ENCODE measurements at places on chromosomes 5 and 9.

GRCh38 chr5:132754111-132754510 is 6.9 kb downstream of the CCNI2 start:
- DNase-seq: no peak

- DNase-seq: no peak
These were observed 62.2 kb upstream of the IL33 start for GRCh38 chr9:6153425-6153824.

DNA sequence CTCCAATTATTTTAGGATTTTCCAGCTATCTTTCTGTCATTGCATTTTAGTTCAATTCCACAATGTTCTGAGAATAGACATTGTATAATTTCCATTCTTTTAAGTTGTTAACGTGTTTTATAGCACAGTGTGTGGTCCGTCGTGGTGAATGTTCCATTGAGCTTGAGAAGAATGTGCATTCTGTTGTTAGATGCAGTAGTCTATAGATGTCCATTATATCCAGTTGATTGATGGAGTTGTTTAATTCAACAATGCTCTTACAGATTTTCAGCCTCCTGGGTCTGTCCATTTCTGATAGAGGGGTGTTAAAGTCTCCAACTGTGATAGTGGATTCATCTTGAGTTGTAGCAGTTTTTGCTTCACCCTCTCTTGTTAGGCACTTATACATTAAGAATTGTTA is 1587.7 kb upstream of the NUDT12 start:
- DNase-seq: no peak

DNA sequence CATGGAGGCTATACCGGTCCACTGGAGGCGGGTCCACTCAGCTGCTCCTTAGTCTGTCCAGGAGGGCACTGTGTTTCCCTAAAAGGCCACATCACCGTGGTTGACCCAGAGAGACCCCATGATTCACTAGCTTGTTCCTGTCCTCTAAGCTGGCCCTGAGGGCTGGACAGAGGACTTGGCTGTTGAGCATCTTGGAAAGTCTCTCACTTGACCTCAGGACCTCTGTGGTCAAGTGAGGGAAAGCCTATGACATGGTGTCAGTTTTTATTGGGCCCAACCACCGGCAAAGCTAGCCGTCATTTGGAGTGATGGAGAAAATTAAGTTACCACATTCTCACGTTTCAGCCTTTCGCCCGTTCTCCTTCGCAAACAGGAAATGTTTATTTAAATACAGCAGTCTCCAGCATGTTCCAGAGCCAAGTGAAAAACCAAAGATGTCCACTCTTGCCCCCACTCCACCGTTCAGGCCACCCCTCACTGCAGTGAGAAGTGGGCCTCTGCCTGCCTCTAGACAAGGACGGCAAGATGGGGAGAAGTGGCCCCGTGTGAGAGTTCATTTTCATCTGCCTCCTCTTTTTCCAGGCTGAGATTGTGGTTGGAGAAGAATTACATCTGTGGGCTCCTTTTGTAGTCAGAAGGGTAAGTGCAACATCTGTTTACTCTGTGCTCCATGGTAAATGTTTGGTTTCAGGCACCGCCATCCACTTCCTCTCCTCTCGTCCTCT is 4.4 kb downstream of the SLIT3 start:
- no peak for DNase-seq

GRCh38 chr9:108087781-108088180 is 598.2 kb upstream of the KLF4 start:
- DNase-seq: peak; percentile 13

DNA sequence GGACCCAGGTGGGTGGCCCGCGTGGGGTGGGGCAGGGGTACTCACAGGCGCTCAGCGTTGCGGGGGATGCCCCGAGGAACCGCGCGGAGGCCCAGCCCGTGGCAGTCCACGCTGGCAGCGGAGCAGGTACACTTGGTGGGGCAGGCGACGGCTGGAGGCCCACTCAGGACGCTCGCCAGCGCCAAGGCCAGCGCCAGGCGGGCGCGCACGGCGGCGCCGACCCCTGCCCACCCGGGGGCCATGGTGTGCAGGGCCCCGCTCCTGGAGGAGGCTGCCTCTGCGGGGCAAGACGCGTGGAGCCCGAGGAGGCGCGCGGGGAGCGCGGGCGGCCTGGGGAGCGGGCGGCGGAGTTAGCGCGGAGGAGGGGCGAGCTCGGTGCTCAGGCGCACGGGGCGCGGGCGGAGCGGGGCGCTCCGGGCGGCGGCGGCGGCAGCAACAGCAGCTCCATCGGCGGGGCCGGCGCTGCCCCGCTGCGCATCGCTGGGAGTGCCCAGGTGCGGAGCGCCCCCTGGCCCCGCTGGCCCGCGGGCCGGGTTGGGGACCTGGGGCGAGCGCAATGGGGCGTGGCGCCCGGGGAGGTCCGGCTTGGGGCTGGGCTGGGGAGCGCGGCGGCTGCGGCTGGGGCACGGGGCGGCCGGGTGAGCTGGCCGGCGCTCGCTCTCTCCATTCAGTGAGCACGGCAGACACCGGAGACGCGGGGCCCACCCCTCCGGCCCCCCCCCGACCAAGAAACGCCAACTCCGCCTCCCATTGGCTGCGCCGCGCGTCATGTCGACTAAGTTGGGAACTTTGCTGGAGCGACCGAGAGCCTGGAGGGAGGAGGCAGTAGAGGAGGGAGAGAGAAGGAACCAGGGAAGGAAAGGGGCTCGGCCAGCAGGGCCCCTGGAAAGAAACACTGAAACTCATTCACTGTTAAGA is at the start of gene SLIT3:
Gene SLIT3, minus strand, starts transcription at position 672 of the 918 bp plus-strand sequence. Its CDS starts 430 bp downstream, at position 242.
- peak; percentile 62 for DNase-seq

DNA sequence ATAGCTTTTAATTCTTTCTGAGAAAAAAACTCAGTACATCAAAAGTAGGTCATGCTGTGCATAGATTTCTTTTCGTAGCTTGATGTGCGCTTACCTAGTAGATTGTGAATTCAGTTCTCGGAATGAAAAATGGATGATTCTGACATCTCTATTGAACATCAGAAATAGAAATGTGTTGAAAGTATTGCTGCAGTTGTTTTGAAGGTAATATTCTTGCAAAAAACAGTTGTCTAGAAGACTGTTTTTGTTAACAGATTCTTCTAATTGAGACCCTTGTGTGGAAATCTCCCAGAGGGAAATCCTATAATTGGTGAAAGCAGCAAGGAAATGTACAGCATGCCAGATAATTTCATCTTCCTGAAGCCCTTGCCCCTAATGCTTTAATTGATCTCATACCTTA is 54.5 kb downstream of the MACIR start:
- no peak for DNase-seq

DNA sequence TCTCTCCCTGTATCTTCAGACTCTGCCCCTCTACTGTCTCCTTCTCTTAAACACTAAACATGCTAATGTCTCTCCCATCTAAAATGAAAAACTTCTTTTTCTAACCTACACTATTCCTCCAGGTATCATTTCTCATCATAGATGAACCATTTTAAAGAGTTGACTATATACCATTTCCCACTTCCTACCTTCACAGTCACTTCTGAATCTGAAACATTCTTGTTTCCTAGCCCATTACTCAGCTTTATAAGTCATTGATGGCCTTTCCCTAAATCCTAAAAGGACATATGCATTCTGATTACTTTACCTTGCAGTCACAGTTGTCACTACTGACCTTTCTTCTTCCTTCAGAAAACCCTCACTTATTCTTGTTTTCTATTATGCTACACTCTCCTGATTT is 118.2 kb downstream of the SSBP2 start:
- no peak for DNase-seq

GRCh38 chr5:67316695-67317094 is 120.1 kb upstream of the CD180 start:
- DNase-seq: no peak

- no peak for DNase-seq
These were observed 83.1 kb downstream of the DPYSL3 start for GRCh38 chr5:147426640-147427327.

DNA sequence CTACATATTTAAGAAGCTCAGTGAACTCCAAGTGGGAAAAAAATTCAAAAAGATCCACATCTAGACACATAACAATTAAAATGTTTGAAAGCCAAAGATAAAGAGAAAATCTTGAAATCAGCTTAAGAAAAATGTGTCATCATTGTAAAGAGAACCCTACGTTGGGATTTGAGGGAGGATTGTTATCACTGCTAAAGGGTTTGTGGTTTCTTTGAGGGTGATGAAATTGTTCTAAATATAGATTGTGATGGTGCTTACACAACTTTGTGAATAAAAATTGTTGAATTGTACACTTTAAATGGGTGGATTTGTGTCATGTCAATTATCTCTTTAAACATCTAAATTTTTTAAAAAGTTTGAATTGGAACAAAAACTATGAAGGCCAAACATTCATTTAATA is 92.2 kb upstream of the ADAMTS19 start:
- no peak for DNase-seq

DNA sequence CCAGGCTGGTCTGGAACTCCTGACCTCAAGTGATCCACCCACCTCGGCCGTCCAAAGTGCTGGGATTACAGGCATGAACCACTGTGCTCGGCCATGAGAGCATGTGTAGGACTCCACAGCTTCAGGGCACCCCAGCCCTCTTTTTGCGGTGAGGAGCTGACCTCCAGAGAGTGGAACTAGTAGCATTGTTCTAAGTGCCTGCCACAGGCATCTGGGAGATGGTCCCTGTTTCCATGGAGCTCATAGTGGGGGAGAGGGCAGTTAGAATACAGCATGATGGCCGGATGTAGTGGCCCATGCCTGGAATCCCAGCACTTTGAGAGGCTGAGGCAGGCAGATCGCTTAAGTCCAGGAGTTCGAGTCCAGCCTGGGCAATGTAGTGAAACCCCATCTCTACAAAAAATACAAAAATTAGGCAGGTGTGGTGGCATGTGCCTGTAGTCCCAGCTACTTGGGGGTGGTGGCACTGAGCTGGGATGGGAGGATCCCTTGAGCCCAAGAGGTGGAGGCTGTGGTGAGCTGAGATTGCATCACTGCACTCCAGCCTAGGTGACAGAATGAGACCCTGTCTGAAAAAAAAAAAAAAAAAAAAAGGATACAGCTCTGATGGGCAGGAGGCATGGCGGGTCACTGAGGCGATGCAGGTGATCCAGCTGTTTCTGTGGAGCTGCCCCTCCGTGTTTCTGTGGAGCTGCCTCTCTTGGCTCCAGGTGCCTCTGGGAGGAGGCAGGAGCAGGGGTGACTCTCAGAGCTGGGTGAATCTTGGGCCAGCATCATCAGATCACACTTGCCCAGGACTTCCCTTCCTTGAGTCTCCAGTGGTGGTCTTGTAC is 4.2 kb downstream of the ASS1 start:
- DNase-seq: no peak

DNA sequence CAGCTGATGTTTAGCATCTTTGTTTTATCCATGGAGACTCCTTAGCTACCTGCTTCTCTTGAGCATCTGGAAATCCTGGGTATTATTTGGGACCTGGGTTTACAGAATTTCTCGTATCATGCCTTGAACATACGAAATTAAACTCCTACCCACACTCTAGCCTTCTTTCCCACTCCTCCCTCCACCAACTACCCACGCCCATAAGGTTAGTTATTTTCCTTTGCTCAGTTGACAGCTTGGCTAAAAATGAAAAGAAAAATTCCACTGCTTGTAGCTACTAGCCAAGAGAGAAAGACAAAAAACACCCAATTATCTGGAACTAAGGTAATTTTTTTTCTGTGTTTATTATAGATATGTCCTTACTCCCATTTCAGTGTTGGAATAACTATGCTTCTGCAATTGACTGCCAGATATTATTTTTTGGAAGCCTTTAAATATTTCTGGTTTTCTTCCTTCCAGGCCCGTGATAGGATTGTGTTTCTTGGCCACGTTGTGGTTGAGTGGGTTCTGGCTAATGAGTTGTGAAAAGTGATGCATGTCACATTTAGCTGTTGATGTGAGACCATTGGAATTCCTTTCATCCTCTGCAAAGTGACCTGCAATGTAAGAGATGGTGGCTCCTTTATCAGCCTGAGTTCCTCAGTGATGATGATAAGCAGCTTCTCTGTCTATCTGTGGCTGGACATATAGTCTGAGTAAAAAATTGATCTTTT is 308.1 kb downstream of the LRRC70 start:
- DNase-seq: no peak

DNA sequence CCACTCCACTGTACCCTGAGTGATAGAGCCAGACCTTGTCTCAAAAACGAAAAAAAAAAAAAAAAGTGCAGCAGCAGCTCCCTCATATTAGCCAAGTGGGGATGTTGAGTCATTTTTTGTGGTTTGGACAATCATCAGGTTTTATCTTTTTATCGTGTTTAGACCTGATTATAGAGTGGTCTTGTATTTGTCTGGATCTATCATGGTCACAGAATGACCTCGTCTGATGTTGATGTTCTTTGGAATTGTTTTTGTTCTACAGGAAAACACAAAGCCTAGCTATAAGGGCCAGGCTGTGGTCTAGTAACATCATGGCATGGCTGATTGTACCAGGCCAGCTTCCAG is 1.6 kb upstream of the FBXW11 start:
- no peak for DNase-seq

- DNase-seq: no peak
These were observed 144.7 kb downstream of the OSTF1 start for GRCh38 chr9:75233011-75233410.

DNA sequence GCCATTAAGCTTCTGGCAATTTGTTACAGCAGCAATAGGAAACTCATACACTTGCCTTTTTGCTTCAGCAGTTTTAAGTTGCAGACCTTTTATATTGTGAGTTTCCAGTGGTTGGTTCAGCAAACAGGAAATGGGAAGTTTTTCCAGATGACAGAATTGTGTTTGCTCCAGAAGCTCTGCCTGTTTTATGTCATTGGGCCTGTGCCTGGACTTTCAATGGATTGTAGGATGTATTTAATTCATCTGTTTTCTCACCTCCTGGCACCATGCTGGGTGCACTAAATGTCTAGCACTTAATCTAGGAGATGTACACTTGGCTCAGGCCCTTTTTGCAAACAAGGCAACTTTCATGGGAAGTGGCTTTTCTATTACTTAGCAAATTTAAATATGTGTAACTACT is 100.4 kb upstream of the CLINT1 start:
- DNase-seq: no peak

DNA sequence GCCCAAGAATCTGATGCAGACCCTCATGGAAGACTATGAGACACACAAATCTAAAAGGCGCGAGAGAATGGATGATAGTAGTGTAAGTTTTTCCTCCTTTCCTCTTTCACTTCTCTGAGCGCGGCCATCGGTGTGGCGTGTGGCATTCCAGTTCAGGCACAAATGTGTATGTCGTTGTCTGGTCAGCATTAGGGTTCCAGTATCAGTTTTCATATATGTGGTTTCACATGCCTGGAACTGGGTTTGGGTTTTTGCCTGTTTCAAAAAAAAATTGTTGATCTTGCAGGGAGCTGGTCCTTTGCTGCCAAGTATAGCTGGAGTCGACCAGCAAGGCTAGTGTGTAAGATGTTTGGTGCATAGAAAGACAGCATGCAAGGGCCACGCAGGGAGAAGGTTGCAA is 51.5 kb downstream of the C9orf152 start:
- DNase-seq: no peak

DNA sequence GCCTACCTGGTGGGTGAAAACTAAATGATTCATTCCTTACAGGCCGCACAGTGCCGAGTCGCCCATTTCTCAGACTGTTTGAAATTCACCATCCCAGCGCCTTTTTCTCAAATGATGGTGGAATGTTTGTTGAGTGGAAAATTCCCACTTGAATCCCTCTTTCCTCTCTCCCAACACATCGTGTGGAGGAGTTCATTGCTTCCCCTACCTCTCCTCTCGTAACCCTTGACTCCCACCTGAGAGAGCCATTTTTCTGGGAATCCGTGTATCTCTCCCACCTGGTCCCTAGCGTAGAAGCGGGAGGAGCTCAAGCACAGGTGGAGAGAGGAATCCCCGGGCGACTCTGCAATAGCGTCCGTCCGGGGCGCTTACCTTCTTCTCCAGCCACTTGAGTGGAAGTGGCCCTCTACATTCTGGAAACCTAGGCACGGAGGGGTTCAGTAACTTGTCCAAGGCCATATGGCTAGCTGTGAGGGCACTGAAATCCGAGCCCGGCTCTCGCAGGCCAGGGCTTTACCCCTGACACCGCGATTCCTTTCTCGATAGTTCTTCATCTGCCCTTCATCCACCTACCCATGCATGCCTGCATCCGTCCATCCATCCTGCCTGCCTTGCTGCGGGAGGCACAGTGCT is 683 bp downstream of the OSMR start:
- DNase-seq: no peak
